ENCODE measurements at places on chromosomes 3 and 15.

DNA sequence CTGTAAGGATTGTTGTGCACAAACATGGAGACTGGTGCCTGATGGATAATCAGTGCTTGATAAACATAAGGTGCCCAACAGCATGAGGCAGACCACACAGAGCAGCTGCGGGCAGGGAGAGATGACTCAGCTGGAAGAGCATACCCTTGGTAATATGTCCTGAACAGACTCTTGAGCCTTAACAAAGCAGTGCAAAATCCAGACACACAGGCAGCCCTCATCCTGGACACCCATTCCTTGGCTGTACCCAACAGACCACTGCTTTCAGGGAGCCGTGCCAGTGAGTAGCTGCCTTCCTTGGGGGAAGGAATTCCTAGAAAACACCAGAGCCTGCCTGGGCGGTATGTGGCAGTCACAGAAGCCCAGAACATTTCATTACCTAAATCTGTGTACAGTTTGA is 156.2 kb downstream of the CLSTN2 start:
- DNase-seq: no peak

DNA sequence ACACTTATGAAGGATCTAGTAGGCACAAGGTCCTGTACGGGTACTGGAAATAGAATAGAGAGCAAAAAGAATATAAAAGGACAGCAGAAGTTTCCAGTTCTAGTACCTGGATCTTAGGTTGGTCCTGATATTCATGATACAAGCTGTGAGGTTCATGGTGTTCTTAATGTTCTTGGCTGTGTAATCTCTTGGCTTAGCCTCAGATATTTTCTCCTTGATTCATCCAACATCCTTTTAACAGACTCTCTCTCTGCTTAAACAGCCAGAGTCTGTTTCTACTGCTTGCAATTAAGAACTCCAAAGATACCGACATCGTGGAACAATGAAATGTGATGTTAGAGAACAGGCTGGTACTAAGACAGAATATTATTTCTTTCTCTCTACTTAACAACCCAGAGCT is 49.9 kb downstream of the CNTN3 start:
- no peak for DNase-seq

- no peak for DNase-seq
Measured at GRCh38 chr15:67838789-67839332, 984 bp downstream of the RNU6-1 start.

- DNase-seq: no peak
Measured at GRCh38 chr3:49602877-49603411, 48.7 kb downstream of the BSN start.

GRCh38 chr3:155026999-155027591 is 53.0 kb upstream of the MME start:
- DNase-seq: no peak

GRCh38 chr3:185460309-185460708 is 38.5 kb downstream of the TMEM41A start:
- DNase-seq: no peak

- no peak for DNase-seq
Measured at GRCh38 chr3:14404631-14405359, 2.4 kb downstream of the SLC6A6 start.

GRCh38 chr15:92101708-92102394 is 248.3 kb downstream of the SLCO3A1 start:
- no peak for DNase-seq

DNA sequence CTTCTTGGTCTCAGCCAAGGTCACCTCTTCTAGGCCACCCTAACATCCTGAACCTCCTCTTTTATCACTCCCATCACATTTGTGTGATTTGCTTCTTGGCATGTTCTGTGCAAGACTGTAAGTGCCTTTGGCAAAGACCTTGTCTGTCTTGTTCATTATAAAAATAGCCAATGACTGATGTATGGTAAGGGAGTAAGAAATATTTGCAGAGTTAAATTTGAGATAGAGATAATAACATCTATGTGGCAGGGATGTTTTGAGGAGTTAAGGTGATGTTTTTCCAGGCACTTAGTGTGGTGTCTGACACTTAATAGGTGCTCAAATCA is 202.3 kb downstream of the CADPS start:
- no peak for DNase-seq

DNA sequence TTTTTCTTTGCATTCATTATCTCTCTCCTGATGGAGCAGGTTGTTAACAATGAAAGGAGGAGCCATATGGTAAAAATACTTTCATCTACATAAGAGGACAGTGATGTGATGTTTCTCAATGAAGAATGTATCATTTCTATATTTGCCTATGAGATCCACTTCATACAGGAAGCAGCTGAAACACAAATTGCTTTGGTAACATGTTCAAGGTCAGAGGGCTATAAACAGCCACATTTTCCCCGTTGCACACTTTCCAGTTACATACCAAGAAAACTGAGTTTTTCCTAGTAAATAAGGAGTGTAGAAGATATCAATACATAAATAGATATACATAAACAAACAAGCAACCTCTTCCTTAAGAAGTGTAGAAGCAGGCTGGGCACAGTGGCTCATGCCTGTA is 32.6 kb upstream of the GYG1 start:
- DNase-seq: no peak

DNA sequence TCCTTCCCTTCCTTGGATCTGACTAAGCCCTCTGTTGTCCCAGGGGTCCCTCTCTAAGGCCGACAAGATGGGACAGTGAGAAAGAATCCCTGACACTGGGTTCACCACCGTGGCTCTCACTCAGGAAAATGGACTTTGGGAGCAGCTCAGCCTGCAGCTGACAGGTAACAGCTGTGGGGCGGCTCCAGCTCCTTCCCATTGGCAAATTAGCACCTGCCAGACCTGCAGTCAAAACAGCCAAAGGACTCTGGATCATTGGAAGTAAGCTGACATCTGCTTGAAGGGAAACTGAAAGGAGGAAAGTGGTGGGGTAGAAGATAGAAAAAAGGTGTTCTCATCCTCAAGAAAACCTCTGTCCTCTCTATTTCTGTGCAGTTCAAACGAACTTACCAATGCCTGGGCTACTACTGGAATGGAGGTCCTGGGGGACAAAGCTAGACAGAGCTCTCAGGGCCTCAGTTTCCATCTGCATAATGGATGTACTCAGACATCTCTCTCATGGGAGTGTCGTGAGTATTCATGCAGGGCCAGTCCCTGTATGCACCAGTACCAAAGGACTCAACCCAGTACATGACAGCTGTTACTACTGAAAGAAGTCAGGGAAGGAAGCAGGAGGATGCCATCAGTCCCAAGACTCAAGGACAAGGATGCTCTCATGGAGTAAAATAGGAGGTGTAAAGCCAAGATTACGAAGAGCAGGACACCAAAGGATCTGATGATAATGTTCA is 53.6 kb upstream of the DCLK3 start:
- no peak for DNase-seq

GRCh38 chr3:2870724-2871333 is 239.3 kb downstream of the IL5RA start:
- no peak for DNase-seq

DNA sequence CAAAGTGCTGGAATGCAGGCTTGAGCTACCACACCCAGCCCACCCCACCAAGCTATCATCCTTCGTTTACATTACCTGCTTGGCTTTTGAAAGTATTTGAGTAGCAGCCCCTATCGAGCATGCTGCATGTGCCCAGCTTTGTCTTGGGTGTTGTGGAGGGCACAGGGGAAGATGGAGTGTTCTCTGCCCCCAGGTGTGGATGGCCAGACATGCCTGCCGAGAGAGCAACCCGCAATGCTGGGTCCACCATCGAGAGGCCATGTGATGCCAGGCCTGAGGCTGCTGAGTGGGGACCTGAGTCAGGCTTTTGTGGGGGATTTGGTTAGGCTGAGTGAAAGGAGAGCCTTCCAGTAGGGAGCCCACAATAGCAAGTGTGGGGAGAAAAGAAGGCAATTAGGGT is 25.9 kb downstream of the FOXL2NB start:
- no peak for DNase-seq

DNA sequence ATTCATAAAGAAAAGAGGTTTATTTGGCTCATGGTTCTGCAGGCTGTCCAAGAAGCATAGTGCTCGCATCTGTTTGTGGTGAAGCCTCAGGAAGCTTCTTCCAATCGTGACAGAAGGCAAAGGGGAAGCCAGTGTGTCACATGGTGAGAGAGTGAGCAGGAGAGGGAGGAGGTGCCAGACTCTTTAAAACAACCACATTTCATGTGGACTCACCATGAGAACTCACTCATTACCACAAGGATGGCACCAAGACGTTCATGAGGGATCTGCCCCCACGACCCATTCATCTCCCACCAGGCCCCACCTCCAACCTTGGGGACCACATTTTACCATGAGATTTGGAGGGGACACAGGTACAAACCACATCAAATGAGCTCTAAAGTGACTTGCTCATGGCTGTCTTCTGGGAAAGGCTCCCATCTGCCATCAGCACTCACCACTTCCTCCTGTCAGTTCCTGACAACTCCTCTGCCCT is 327.3 kb upstream of the TLE3 start:
- no peak for DNase-seq

DNA sequence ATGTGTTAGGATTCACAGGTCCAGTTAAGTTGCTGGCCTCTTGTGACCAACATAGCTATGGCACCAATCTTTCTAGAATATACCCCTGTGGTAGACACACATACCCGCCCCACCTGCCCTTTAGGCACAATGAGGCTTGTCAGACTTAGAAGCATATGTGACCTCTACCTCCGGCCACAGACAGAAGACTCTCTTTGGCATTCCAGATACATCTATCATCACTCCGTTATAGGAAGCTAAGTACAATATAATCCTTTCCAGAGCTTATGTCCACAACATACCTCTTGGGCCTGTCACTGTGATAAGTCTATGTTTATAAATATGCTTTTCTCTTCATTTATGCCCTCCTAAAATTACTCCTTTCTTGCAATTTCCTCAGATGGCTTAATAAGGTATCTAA is 39.8 kb downstream of the CD47 start:
- DNase-seq: no peak

DNA sequence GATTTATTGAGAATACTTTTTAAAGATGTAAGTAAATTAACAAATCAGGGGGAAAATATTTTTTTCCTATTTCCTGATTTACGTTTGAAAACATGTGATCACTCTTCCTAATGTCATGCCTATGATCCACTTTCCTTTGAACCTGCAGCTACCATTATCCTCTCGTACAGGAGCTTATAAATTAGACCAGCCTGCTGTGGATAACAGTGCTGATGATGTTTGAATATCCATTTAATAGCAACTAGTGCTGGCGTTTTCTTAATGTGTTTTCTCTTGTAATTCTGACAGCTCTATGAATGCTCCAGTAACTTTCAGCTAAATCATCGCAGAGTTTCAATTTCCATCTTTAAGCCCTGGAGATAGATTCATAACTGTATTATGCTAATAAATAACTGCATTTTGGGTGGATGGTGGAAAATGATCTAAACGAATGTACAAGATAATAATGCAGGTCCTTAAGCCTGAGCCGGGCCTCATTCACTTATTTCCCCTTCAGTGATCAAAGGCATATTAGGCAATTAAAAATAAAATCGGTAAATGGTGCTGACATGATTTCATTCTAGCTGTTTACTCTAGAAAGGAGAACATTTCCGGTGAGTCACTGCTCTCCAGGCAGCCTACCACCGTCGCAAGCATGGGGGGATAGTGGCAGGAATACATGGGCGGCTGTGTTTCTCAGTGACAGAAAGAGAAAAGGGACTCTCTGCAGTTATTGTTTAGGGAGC is 58.5 kb upstream of the SLC24A5 start:
- DNase-seq: no peak

GRCh38 chr3:171455603-171456550 is 4.3 kb downstream of the TNIK start:
- DNase-seq: no peak

GRCh38 chr3:74489050-74489792 is 125.2 kb downstream of the CNTN3 start:
- no peak for DNase-seq

- DNase-seq: no peak
Measured at GRCh38 chr15:67806536-67806935, 18.8 kb upstream of the SKOR1 start.

DNA sequence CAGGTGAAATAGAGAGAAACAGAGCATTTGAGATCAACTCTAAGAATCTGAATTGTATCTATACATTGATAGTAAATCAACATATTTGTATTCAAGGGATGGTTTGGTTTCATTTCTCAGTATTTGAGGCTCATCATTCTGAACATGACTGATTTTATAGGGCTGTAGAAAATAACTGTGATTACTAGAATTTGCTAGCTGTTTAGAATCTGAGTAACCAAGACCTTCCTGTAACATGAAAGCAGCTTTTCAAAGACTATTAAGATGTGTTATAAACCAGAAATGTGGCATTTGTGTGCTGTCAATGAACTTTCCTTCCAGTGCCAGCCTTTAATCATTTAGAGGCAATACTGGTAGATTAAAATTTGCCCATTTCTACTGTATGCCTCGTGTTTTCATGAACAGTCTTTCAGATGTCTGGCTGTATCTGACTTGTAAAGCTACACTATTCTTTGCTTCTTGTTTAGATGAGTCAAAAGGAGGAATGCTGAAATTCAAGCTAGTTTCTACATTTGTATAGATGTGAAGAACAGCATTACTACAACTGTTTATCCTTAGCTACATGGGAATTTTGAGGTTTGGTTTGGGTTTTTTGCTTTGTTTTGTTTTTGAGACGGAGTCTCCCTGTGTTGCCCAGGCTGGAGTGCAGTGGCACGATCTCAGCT is 137.3 kb upstream of the BHLHE40 start:
- DNase-seq: peak; percentile 61

GRCh38 chr3:194389269-194389668 is 9.8 kb downstream of the GP5 start:
- no peak for DNase-seq
